ENCODE measurements at places on chromosomes 7 and 10.
A peak's percentile ranks its signal among the peaks of the same experiment; 100 is the strongest.

DNA sequence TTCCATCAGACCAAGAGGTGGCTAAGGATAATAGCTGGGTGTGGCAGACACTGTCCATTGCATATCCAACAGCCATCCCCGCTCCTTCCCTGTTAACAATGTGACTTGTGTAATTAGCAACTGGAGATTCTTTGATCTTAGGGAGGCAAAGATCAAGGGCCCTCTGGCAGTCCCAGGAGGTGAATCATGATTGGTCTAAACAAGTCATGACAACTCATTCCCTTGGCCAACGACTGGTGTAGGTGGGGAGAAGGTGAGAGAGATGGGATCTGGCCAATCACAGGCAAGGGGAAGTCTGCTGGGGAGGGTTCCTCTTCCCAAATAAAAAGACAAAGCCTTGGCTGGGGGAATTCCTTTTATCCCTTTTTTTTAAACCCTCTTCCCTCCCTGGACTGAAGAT lies 46.2 kb upstream of the COMTD1 start:
- no peak for DNase-seq

GRCh38 chr7:48841739-48842138 lies 82.6 kb upstream of the CDC14C start:
- DNase-seq, result no peak

GRCh38 chr7:36749282-36749960 lies 25.1 kb upstream of the AOAH start:
- DNase-seq, result no peak

DNA sequence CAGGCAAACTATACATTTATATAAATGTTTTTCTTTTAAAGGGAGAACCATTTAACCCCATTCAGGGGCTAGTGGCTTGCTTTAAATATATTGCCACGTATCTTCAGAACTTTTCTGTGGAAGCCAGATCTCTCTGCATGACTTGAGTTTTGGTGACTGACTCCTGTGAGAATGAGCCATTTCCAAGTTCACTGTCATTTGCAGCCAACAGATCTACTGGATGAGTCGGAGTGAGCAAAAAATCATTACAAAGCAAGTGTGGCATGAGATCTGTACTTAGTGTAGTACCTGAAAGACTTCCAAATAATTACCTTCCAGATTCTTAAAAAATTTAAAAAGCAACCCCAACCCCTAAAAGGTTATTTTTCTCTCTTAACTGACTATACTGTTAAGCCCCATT lies 45.6 kb downstream of the PDSS1 start:
- DNase-seq, result no peak

DNA sequence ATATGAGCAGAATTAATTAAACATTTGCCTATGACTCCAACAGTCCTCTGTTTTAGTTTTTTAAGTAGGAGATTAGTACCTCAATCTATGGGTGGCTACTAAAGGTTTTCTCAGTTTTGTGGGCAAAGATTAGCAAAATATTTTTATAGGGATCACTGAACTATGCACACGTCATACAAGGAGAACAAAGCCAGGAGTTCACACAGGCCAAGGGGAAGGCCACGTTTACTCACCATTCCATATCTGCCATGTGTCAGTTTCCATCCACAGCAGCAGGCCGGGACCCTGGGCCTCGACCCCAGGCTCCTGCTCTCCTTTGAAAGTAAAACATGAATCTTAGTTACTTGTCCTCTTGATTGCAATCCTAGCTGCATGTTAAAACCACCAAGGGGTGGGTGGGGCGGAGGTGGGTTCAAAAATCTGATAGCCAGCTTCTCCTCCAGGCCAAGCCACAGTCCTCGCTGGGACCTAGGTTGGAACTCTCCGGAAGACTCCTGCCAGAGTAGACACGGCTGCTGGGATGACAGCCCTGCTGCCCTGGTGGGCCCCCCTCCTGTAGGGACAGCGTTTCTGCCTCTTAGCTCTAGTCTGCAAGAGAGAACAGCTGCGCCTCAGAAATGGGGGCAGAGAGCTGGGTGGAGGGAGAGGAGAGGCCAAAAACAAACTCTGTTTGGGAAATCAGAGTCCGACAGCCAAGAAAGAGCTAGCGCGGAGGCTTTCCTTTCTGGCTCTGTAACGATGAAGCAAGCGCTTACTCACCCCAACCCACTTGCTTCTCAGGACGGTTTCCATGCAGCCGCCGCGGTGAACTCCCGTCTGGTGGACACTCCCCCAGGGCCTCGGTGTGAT lies 35.6 kb downstream of the PITRM1 start:
- DNase-seq, result peak; percentile 81

GRCh38 chr10:85557706-85558105 lies 808.9 kb downstream of the GRID1 start:
- no peak for DNase-seq

GRCh38 chr10:110265573-110266193 lies 39.0 kb downstream of the SMNDC1 start:
- no peak for DNase-seq

- DNase-seq, result no peak
Observed at GRCh38 chr7:127892488-127893314, 138.5 kb downstream of the LRRC4 start.

- DNase-seq, result no peak
Observed at GRCh38 chr10:31350891-31351290, 31.9 kb downstream of the ZEB1 start.

DNA sequence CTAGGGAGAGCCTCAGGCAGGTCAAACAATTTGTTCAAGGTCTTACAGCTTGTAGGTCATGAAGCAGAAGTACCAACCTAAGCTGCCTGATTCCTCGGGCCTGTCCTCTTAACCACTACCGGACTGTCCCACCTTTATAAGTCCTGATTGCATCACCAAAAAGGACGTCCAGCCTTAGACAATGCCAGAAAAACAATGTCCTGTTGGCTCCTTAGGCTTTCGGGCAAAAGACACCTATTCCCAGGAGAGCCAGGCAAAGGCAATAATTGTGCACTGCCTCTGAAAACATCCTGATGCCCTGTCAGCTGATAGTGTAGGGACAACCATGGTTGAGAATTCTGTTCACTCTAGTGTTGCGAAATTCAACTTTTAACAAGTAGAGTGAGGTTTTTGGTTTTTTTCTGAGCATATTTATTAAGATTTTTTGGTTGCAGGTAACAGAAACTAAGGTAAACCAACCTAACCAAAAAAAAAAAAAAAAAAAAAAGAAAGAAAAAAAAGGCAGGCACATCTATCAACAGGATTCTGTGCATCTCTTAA lies 40.5 kb downstream of the CDHR3 start:
- DNase-seq, result no peak
